ENCODE measurements at places on chromosomes 13 and 19. TPM values are rescaled to one million over a fixed set of nuclear protein-coding genes. Genes with fewer than 3 reads are reported as not detected.

Gene CLDND2
- 13.8 TPM for total RNA-seq

Gene TBC1D17
- 40.0 TPM for total RNA-seq

Gene RFPL4A
- total RNA-seq = not detected

Gene SMAD9
- not detected for total RNA-seq

Gene ZNF460
- total RNA-seq = 35.8 TPM

Gene FCER2
- total RNA-seq = 0.99 TPM

Gene CGB1
- total RNA-seq = not detected

Gene DMAC2
- 60.8 TPM for total RNA-seq

Gene KLF5
- total RNA-seq = 1.3 TPM

Gene ZNF667
- total RNA-seq = 0.09 TPM

Gene NXNL1
- not detected for total RNA-seq

Gene PGLYRP1
- not detected for total RNA-seq

Gene ZNF793
- total RNA-seq = 0.66 TPM

Gene PDE4A
- total RNA-seq = 105 TPM

Gene UQCRFS1
- 44.8 TPM for total RNA-seq

Gene TEAD2
- not detected for total RNA-seq

Gene ZSCAN5C
- total RNA-seq = not detected

Gene CBY2
- total RNA-seq = not detected

Gene IFNL1
- total RNA-seq = not detected

Gene NKG7
- total RNA-seq = 332 TPM

Gene GPX4
- total RNA-seq = 257 TPM

Gene ERICH6B
- not detected for total RNA-seq

Gene CEACAM7
- not detected for total RNA-seq

Gene MYDGF
- total RNA-seq = 105 TPM

Gene ETHE1
- 65.5 TPM for total RNA-seq

Gene ZNF726
- 10.3 TPM for total RNA-seq

Gene TPP2
- 75.5 TPM for total RNA-seq

Gene SYNE4
- 1.9 TPM for total RNA-seq

Gene CBLC
- not detected for total RNA-seq

Gene FGF22
- not detected for total RNA-seq

Gene C19orf81
- 1.5 TPM for total RNA-seq

Gene CILP2
- total RNA-seq = 0.14 TPM

Gene ZNF442
- total RNA-seq = 1.2 TPM

Gene USPL1
- 14.0 TPM for total RNA-seq

Gene ZNF296
- 5.8 TPM for total RNA-seq

Gene KLK13
- total RNA-seq = not detected

Gene STOML3
- total RNA-seq = not detected

Gene LCP1
- 741 TPM for total RNA-seq

Gene CATSPERD
- not detected for total RNA-seq
